Right ventricle myocardium inferior (tissue), 1 donor: ENCODE measurements at places on chromosomes 13 and 19. TPM values are rescaled to one million over a fixed set of nuclear protein-coding genes. Genes with fewer than 3 reads are reported as not detected.

DNA sequence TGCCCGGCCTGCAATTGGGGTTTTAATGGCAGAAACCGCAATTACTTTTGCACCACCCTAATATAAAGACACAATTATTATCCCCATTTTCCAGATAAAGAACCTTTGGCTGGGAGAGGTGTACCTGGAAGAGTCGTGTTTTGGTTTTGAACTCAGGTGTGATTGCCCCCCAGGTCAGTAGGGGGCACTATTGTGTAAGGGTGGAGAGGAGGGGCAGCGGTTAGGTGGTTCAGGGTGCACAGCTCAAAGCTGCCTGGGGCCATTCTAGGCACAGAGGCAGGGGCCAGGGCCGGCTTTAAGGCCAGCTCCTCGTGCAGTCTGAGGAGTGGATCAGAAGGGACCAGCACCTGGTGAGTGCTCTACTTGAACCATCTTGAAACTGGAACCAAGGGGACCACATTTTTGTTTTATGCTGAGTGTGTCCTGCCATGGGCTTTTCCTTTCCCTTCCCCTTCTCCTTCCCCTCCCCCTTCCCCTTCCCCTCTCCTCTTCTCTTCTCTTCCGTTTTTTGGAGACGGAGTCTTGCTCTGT, 5.8 kb upstream of the FCGRT start:
- DNase-seq: no peak

- no peak for DNase-seq
Measured at GRCh38 chr19:46124638-46125115, at the start of gene IGFL3. Gene IGFL3 (minus strand): TSS chr19:46124688. CDS start chr19:46124649, 39 bp downstream.

- no peak for DNase-seq
Measured at GRCh38 chr13:109371066-109371465, 415.3 kb downstream of the IRS2 start.

GRCh38 chr19:42191330-42191729, 26.1 kb downstream of the DEDD2 start:
- no peak for DNase-seq

DNA sequence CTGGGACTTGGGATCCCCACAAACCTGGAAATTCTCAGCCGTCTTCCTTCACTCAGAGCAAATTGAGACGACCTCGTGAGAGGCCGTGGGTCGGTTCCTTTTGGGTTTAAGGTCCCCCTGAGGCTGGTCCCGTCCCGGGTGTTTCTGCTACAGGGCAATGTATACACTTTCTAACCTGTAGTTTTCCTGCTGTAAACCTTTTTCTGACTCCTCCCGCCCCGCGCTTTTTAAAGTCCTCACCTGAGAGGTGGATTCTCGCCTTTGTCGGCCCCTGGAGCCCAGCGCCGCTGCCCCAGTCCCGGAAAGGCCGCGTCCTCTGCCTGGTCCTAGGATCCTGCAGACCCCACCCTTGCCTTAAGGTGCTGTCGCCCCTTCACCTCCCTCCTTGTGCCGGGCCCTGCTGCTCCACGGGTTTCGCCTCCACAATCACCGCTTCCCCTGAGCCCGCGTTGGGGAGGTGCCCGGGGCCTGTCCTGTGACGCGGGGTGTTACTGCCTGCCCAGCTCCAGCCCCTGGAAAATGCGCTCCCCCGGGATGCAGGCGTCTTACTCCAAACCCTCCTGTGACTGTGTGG, 391 bp downstream of the ZNF761 start:
- DNase-seq: peak; percentile 68

DNA sequence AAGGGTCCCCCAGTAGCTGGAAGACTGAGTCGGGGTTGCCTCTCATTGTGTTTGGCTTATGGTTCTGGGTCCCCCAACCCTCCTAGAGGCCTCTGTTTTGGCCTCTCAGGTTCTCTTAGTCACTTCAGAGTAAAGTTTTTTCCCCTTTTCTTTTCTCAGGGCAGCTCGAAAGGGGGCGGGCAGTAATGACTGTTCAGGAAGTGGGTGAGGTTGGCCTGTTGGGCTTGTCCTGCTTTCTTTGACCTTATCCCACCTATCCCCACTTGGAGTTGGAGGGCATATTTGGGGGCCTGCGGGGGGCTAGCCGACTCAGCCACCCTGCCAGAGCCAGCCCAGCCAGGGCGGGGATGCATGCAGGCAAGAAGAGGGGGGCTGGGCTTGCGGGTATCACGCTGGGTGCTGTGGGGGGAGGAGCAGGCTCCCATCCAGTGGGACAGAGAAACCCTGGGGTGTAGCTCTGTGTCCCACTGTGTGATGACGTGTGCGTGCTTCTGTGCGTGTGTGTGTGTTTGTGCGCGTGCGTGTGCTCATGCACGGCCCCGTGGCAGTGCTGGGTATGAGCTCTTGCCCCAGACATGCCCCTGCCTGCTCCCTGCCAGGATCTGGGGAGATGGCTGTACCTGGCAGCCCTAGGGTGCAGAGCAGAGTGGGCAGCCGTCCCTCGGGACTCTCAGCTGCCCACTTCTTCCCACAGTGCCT, 1.4 kb downstream of the CIC start:
- no peak for DNase-seq

DNA sequence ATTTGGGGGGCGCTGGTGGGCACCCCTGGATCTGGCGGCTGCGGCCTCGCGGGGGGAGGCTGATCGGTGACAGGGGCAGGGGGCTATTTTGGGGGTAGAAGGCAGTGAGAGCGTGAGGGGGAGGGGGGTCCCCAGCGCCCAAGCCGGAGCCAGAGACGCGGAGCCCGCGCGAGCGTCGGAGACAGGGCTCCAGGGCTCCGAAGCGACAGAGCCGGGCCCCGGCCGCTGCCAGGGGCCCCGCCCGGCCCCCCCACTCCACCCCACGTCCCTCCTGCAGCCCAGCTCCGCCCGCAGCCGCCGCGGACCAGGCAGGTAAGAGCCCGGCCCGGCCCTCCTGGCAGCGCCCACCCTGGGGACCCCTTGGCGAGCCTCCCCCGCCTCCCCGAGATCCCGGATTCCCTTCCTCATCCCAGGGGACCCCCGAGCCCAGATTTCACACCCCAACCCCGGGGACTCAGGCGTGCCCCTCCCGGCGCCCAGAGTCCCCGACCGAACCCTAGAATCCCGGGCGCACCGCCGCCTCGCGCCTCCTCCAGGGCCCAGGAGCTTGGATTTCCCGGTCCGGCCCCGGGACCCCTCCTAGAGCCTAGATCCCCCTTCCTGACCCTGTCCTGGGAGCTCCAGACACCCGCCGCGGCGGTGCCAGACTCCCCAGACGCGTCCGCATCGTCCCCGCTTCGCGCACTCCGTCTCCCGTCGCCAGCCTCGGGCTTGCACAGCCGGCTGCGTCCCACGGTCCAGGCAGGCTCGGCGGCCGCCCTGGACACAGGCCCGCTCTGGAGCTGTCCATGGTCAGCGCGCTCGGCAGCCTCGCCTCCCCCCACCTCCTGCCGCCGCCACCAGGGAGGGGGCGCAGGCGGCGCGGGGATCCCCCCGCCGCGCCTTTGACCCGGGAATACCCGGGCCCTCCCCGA, at the start of gene PPFIA3:
Gene PPFIA3 (plus strand): TSS at position 134 of the 914 bp plus-strand sequence. CDS start 8,330 bp downstream, outside the sequence.
- peak; percentile 84 for DNase-seq

DNA sequence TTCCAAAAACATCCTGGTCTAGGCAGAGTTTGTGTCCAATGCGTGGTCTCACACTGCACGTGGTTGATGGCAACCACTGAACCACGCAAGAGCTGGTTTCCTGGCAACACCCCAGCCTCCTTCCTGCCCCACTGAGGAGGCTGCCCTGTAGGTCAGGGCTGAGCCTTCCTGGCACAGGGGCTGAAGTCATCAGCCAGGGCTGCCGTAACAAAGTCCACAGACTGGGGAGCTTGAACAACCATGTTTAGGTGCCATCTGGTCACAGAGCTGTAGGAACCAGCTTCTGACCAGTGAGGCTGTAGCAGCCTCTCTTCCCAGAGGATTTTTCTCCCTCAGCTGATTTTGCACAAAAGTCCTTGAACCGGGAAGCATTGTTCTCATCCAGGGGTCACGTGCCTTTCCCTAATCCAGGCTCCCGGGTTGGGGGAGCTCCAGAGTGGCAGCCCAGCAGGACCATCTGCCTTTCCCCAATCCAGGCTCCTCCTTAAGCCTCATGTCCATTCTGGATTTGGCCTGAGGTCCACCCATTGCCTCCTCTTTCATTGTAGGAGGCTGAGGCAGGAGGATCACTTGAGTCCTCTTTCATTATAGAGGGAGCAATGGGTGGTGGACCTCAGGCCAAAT, 53.9 kb downstream of the CHST8 start:
- DNase-seq: no peak

DNA sequence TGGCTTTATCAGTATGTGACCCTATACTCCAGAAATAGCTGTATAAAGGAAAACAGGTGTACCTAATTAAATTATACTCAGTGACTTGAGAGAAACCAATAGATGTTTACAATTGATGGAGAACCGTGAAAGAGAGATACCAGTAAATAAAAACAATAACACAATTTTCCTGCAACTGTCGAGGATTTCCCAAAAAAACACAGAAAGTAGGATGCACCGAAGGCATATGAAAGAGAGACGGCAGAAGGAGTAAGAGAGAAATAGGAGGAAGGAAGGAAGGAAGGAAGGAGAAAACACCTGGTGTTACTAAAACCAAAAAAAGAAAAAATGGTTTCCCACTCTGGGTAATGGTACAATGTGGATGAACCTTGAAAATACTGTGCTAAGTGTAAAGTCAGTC, 6.8 kb upstream of the ZNF229 start:
- no peak for DNase-seq

DNA sequence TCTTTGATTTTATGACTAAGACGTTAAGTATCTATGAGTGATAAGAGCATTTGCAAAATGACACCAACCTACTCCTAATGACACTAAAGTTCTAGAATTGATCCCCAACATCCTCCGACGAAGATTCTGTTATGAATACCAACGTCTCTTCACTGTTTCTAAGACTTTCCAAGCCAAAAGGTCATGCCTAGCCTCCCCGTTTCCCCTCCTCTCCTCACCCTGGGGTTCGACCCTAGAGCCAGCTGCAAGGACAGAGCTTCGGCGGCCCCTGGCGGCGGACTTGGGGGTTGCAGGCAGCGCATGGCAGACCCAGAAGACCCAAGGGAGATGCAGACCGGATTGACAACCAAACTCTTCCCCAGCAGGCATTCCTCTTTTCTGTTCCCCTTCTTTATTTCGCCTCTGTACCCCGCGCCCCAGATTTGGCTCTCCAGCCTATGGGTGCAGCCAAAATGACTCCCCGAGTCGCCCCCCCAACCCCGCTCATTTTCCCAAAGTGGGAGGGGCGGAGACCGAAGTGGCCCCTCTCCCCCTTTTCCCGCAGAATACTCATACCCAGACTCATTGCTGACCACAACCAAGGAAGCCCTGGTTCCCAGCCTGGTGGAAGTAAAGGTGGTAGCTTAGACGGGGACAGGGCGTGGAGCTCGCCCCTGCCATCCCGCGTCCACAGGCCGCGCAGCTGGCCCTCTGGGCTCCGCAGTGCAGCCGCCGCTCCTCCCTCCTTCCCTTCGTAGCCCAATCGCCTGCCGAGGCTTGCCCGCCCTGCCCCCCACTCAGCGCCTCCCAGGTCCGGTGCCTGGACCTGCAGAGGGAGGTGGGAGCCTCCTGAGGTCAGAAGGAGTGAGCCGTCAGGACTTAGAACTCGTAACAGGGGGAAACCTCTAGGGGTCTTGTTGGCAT, 4.1 kb upstream of the EML2 start:
- peak; percentile 93 for DNase-seq

GRCh38 chr13:90956031-90956430, 391.5 kb upstream of the MIR17HG start:
- no peak for DNase-seq

GRCh38 chr13:110027470-110028240, 241.3 kb upstream of the IRS2 start:
- DNase-seq: no peak

GRCh38 chr13:111156421-111156820, 41.3 kb downstream of the ARHGEF7 start:
- no peak for DNase-seq

The FXYD1 gene
- total RNA-seq: 556 TPM

The CHAMP1 gene
- total RNA-seq: 7.7 TPM

The VSTM2B gene
- total RNA-seq: not detected

The UBE2L5 gene
- not detected for total RNA-seq

The CABP5 gene
- total RNA-seq: not detected

The LILRB3 gene
- total RNA-seq: 4.0 TPM

The ZNF524 gene
- 16.9 TPM for total RNA-seq
